ENCODE measurements at places on chromosomes 3 and 15.

DNA sequence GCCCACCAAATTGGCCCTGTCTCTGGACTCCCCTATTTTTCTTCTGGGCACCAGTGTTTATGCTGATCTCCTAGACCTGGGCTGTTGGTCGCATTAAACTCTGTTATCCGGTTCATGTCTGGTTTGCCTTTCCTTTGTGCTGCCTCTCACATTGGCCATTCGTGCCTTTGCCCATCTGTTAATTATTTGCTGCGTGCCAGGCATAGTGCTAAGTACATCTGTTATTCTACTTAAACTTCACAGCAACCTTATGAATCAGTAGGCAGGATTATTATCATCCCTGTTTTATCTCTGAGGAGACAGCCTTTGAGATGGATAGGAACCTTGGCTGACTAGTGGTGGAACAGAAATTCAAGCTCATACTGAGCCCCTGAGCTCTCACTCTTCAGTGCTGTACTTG, 76.0 kb downstream of the THSD4 start:
- no peak for DNase-seq

DNA sequence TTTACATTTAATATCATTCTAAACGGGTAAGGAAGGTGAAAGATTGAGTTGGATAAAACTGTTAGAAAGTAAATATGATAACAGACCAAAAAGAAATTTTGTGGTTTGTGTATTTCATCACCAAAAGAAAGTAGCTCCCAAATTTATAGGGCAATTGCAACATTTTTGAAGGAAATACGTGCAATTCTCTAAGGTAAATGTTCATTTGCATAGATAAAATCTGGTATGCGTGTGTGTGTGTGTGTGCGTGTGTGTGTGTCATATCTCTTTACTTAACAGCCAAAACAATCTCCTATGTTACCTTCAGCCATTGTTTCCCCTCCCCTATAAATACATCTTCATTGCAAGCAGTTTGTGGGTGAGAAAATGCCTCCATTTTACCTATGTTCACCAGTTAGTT, 208.4 kb downstream of the TNIK start:
- no peak for DNase-seq

DNA sequence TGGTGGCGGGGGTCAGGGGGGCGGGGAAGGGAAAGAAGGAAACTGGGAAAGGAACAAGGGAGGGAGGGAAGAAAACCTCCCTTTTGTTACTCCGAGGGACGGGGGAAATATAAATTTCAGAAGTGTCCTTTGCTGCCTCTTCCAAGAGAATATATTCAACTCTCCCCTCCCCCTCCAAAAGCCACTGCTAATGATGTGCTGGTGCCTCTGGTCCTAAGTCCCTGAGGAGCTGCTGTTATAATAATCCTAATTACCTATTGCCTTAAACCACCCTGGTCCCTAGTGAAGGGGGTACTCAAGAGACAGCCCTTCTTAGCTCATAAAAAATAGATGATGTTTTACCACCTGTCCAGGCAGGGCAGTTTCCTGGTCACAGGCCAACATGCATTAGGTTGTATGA, 118.3 kb upstream of the TRIM42 start:
- no peak for DNase-seq

DNA sequence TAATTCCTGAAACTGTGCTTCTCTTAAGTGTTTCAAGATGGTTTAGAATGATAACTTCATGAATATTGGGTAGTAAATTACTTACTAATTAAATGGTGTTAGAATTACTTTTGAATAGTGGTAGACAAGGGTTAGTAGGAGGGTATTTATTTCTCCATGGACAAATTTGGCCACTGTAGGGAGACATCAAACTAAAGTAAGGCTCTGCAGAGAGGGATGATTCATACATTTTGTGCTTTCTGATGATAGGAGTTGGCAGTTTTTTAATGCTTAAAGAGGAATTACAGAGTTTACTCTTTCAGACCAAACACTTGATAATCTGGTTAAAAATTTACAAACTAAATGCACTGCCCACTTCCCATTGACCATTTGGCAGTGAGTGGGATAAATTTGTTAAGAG, 127.6 kb downstream of the NAALADL2 start:
- DNase-seq, result no peak

DNA sequence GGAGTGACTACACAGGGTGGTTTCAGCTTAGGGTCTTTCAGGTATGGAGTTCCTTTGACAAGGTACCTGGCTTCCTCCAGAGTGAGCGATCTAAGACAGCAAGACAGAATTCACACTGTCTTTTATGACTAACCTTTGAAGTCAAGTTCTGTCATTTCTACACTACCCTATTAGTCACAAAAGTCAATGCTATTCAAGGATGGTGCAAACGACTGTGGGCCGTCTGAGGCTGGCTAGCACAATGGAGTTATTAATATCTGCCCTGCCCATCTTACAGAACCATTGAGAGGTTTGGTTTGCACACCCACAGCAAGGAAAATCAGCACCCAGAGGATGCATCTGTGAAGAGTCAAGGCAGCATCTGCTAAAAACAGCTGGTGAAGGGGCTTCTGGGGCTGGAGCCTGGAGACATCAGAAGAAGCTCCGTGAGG, 62.9 kb upstream of the XCR1 start:
- DNase-seq, result no peak

DNA sequence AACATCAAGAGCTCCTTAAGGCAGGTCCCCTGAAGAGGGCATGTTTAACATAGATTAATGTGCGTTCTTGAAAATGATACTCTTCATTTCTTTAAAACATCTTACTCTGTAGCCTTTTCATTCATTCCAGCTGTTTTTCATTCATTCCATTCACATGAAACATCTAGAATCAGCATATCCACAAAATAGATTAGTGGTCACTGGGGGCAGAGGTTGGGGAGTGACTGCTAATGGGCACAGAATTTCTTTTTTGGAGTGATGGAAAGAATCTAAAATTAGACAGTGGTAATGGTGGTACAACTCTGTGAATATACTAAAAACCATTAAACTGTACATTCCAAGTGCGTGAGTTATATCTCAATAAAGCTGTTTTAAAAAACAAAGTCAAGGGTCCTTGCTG, 15.4 kb upstream of the CXCR6 start:
- DNase-seq, result no peak

DNA sequence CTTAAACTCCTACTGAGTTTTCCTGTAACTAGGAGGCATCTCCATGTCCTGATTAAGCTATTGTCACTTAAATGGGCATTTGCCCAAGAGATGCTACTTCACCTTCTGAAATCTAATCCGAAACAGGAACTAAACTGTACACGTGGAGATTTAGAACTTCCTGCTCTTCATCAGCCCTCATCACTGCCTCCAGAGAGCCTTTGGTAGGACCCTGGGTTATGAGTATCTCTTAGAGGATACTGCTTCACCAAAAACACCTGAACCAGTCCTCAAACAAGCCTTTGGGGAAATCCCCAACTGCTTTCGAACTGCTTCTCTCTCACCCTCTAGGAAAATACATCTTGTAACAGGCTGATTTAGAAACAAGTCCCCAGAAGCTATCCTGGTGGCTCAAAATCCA, 320.3 kb downstream of the GAP43 start:
- no peak for DNase-seq

DNA sequence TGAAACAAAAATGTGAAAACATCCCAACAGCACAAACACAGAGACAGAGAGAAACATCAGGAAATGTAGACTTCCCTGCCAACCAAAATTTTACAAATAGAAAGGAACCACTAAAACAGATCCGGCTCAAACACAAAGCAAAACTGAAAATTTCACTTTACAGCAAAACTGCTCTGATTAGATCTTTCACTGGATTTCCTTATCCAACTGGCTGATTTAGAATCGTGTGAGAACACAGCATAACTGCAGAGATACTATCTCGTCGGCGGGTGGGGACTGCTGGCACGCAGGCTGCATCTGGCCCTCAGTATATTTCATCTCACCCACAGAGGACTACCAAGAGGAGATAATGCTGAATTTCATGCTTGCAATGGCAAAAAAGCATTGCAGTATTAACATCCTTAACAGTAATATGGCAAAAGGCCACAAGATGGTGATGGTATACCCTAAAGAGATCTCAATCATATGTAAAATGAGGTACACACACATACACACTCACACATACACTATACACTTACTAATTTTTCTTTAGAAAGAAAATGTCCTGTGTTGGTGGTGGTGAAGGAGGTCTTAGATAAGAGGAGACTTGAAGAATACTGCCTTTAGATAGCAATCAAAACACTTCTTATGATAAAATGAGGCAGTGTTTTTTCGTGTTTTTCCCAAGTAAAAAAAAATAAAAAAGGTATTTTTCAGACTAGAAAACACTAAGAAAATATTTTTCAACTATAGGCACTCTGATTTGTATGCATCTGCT, 10.6 kb upstream of the LEO1 start:
- no peak for DNase-seq

GRCh38 chr15:29612096-29612495, 210.2 kb downstream of the TJP1 start:
- no peak for DNase-seq

DNA sequence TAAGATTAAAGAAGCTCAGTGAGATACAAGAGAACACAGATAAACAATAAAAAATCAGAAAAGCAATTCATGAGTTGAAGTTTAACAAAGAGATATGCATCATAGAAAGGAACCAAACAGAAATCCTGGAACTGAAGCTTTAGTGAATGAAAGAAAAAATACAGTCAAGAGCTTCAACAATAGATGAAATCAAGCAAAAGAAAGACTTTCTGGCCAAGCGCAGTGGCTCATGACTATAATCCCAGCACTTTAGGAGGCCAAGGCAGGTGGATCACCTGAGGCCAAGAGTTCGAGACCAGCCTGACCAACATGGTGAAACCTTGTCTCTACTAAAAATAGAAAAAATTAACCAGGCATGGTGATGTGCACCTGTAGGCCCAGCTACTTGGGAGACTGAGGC, 301.6 kb upstream of the MANF start:
- no peak for DNase-seq

DNA sequence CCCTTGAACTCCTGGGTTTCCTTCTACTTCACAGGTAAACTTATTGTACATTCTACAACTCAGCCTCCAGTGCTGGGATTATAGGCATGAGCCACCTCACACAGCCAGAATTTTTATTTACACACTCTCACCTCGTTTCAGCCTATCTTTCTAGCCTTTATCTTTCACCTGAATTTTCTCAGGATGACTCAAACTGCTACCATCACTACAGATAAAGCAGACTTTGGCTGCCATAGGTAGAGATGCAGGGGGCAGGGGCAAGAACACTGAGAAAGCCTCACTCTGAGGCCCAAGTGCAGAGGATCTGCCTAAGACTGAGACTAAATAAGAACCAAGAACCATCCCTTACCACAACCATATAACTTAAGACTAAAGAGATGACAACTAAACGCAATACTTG, 59.0 kb downstream of the ETFA start:
- no peak for DNase-seq

DNA sequence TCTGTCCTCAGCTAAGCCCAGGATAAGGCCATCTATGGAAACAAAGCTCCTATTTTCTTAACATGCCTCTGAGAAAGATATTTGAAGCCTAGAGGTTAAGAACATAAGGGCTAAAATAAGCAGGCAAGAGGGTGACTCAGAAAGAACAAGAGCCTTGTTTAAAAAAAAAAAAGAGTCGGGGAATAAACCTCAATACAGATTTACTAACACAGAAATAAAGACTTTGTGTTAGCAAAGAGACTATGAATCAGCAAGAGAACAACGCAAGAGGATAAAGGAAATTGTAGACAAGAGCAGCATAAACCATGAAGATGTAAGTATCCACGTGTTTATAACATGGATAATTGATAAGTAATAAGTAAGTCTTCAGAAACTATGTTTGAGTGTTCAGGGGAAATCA, 36.0 kb downstream of the RAB27A start:
- no peak for DNase-seq

DNA sequence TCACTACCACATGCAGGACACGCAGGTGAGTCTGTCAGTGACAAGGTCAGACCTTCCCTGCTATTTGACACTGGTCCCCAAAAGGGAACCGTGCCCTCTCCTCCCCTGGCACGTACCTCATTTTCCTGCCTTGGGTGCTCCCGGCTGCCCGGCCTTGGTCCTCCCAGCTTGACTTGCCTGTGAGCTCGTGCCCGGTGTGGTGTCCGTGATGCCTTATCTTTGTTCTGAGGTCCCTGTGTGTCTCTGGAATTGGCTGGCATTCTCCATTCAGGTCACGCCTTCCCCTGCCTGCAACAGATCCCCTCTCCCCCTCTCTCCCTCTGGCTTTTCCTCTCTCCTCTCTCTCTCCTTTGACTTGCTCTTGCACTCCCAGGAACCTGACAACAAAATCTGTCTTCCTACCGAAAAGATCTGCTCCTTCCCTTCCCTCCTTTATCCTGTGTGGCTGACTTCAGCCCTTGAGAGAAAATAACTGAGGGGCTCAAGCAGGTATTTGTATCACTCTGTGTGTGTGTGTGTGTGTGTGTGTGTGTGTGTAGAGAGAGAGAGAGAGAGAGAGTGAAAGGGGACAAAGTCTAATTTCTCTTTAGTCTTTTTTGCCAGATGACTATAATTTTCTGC, at the start of gene MASP1:
Gene MASP1, minus strand, starts transcription at position 226 of the 621 bp plus-strand sequence. Its CDS starts 105 bp downstream, at position 121.
- DNase-seq, result peak; percentile 16

GRCh38 chr3:46271209-46271745, 29.0 kb downstream of the CCR3 start:
- DNase-seq, result no peak

GRCh38 chr3:195010551-195011100, 260.3 kb downstream of the XXYLT1 start:
- no peak for DNase-seq

- DNase-seq, result no peak
Observed at GRCh38 chr3:128324911-128325592, 141.6 kb downstream of the DNAJB8 start.

DNA sequence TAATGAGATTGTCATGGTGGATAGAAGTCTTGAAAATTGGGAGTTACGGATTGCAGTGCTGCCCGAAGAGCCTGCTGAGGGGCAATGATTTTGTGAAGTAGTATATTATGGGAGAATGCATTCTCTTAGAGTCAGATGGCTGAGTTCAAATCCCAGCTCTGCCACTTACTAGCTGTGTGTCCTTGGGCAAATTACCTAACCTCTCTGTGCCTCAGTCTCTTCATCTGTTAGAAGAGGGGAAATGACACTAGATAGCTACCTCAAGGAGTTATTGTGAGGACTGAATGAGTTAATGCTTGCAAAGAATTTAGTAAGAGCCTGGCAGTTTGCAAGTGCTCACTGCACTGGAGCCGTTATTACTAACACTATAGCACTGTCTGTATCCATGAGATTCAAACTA, 15.4 kb downstream of the FGD5 start:
- DNase-seq, result no peak

DNA sequence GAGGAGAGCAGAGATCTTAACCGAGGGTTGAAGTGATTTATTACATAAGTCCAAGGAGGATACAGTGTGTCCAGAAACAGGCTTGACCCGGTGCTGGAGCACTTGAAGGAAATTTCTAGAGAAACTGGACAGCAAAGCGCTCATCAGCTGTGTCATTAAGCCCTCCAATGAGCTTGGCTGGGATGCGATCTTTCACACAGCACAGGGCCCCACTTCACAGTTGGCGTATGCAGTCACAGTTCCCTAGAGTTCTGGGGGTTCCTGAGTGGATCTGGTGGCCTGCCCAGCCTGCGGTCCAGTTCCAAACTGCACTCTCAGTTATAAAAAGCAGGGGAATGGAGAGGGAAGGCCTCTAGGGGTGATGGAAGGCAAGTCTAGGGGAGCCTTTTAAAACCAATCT, 13.6 kb downstream of the ST8SIA2 start:
- no peak for DNase-seq

- peak; percentile 16 for DNase-seq
Observed at GRCh38 chr3:197183582-197183981, 114.8 kb downstream of the DLG1 start.

GRCh38 chr3:117473981-117474538, 764.5 kb downstream of the TUSC7 start:
- DNase-seq, result no peak
